Stimulated activated CD8-positive, alpha-beta memory T cell treated with anti-CD3 and anti-CD28 coated beads, Interleukin-2, amount 100 ng/mL, for 48 hours (primary cell): ENCODE measurements at places on chromosomes 6 and 20.

DNA sequence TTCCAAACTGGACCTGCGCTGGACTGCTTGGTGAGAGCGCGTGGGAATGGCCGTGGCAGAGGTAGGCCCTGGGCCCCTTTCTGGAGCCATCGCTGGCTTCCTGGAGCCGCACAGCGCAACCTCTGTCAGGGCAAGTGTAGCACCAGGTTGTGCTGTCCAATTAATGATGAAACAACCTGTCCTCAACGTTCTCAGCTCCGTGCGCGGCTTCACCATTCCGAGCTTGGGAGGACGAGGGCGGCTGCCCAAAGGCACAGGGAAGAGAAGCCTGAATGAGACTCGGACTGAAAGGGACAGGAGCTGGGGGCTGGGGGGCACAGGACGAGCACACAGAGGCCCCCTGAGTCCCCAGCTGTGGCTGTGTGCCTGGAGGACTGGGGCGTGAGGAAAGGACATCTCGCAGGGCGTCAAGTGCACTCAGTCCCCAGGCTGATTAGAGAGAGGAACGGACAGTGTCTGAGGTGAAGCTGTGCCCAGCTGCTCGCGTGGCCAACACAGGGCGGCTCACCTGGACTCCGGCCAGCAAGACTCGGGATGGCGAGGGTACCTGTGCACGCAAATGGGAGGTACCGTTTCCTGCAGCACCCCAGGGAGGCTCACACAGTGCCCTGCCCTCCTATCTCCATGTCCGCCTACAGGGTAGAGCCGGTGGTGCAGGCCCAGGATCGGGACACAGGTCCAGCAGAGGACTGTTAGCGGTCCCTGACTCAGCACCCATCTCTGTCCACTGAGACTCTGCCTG lies 403.3 kb downstream of the TAF4 start:
- no peak for DNase-seq

DNA sequence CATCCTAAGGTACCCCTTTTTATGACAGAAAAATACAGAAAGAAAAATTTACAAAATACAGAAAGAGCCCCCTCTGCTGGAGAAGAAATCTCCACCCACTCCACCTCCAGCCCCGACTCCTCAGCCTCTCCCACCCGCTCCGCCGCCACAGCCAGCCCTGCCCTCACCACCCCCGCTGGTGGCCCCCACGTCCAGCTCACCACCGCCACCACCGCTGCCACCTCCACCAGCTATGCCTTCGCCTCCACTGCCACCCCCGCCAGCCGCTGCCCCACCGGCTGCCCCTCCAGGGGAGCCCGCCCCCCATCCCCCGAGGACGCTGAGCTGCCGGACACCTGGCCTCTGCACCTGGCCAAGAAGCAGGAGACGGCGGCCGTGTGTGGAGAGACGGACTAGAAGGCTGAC lies 17.7 kb downstream of the WFDC2 start:
- DNase-seq, result no peak

GRCh38 chr20:25859649-25860530 lies 163.2 kb upstream of the ZNF337 start:
- peak; percentile 74 for DNase-seq

DNA sequence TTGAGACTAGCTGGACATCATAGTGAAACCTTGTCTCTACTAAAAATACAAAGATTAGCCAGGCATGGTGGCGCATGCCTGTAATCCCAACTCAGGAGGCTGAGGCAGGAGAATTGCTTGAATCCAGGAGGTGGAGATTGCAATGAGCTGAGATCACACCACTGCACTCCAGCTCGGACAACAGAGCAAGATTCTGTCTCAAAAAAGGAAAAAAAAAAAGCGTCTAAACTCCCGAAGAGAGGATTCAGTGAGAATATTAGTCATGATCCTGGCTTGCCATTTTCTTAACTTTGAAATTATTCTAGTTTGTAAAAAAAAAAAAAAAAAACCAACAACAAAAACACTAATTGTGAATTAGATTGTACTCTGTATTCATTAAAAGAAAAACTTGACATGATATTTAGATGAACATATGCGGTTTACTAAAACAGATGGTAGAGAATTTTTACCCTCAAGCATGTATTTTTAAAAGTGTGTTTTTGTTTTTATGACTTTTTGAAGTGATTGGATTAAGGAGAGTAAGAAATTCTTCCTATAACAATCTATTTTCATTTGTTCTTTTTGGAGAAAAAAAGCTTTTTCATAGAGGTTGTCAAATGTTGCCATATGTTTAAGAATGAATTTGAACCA lies 80.7 kb downstream of the UST start:
- DNase-seq, result no peak

GRCh38 chr6:53795340-53795701 lies 516 bp downstream of the LRRC1 start:
- no peak for DNase-seq

DNA sequence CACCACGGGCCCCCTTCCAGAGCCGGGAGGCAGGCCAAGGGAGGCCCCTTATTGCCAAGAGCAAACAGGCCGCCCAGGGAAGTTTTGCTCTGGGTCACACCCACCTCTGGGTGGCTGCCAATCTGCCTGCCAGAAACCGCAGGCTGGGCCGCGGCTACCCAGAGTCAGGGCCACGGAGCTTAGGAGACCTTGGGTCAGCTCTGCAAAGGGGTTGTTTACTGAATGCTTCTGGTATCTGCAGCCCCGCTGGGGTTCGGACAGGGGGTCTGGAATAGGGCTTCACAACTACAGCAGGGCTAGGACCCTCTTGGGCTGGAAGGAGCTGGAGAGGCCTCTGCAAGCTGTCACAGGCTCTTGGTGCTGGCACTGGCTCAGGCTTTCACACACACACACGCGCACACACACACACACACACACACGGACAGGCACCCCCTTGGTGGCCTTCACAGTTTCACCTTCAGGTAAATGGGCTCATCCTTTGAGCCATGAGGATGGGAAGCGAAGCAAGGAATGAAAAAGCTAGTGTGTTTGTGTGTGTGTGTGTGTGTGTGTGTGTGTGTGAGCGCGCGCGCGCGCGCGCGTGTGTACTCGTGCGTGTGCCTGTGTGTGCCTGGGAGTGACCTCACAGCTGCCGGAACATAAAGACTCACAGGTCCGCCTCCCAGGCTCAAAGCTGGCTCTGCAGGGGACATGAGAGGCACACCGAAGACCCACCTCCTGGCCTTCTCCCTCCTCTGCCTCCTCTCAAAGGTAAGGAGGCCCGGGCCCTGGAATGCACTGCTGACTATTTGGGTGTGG lies at the start of gene CCN5:
TSS of gene CCN5 (plus strand) at position 669 of the 798 bp plus-strand sequence. CDS start at position 691, 22 bp downstream.
- no peak for DNase-seq

DNA sequence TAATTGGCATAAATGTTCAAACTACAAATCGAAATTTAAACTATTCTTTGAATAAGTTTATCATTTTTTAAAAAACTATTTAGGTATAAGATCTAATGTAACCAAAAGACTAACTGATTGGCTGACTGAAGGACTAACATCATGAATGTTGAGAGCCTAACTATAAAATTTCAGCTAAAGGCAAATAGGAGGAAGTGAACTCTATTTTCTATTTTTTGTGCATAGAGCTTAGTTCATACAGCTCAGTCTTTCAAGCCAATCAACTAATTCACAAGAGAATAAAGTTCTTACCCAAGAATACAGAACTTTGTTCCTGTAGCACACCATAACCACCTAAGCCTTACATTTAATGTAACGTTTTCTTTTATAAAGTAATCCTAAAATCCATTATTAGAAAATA lies 46.3 kb upstream of the STXBP5 start:
- DNase-seq, result no peak

- DNase-seq, result no peak
Measured at GRCh38 chr20:1034415-1034789, 32.3 kb upstream of the RSPO4 start.

DNA sequence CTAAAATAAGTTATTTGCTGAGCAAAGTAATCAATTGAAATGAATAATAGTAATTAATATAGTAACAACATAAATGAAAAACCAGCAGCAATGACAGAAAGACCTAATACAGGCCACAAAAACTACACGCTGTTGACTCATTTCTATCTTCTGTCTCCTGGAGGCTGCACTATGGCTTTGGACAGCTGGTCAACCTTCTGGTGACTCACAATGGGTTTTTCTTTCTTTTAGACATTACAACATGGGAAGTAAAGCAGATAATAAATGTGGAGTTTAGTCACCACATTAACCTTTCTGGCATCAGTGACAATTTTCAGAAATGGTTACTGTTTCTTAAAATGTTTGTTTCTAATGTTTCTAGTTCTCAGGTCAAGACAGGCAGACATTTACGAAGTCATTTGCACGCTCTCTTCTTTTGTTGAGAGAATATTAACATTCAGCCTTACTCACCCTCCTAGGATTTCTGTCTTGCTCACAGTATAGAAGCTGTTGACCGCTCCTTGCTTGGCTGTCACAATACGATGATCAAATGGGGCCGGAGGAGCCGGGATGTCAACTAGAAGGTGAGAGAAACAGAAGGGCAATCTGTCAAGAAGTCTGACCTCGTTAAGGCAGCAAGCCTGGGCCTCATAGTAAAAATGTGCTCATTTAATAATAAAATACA lies 62.2 kb downstream of the MYLK4 start:
- DNase-seq, result no peak

DNA sequence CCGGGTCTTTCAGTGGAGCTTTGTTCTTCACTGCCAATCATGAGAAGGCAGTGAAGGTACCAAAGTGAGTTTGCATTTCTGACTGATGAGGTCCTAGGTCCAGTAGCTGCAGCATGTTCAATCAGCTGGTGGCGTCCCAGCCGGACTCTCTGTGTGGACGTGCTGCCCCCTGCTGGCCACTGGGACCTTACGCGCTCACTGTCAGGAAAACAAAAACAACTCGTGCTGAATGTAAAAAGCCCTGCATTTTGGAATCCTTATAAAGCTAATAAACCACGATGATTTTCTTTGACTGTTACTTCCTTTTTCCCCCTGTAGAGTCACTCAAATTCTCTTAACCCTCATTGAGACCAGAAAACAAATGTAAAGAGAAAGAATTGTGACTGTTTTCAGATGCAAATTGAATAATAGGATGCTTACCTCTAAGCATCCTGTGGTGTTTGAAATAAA lies 4.9 kb upstream of the CD24 start:
- DNase-seq, result peak; percentile 79

- no peak for DNase-seq
Measured at GRCh38 chr20:5927749-5928462, 22.4 kb downstream of the TRMT6 start.

DNA sequence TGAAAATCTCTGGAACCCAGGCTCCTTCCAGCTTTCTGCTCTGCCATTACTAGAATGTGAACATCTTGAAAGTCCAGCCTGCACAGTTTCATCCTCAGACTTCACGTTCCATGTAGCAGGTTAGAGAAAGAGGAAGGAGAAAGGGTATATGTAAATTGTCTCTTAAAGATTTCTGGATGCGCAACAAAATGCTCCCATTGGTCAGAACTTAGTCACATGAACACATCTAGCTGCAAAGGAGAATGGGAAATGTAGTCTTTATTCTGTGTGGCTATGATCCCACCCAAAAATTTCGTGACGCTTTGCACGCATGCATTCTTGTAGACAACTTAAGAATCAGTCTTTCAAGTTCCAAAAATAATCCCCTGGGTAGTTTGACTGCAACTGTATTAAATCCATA lies 46.4 kb upstream of the CHD6 start:
- DNase-seq, result no peak

DNA sequence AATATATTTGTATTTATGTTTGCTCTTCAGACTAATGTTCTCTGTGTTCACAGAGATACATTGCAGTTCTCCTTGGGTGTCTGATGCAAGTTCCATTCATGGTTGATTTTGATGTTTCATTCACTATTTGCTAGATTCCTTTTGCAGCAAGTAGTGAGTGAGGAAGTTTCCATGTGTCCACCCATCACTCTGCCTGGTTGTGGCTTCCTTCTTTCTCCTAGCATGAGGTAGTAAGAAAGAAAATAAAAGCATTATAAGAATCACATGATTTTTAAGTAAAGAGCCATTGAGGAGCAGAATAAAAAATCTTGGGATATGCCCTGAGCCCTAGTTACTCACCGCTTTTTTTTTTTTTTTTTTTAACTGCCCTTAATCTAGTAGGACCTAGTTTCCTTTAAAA lies 8.7 kb downstream of the SASH1 start:
- no peak for DNase-seq

DNA sequence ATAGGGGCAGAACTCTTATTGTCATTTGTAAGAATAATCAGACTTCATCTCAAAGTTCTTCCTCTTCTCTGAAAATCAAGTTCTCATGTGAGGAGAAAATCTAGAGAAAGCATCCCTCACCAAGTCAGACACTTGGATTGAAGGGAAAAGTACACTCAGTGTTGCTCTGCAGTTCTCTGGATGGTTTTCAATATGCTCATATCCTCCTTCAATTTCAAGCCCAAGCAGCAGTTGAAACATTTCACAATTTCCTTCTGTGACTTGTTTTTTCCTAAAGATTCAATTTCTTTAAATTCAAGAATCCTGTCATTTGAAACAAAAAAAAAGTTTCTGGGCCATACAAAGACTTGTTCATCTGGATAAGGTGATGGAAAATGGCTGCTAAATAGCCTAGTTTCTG lies 140.2 kb upstream of the AHI1 start:
- DNase-seq, result no peak

DNA sequence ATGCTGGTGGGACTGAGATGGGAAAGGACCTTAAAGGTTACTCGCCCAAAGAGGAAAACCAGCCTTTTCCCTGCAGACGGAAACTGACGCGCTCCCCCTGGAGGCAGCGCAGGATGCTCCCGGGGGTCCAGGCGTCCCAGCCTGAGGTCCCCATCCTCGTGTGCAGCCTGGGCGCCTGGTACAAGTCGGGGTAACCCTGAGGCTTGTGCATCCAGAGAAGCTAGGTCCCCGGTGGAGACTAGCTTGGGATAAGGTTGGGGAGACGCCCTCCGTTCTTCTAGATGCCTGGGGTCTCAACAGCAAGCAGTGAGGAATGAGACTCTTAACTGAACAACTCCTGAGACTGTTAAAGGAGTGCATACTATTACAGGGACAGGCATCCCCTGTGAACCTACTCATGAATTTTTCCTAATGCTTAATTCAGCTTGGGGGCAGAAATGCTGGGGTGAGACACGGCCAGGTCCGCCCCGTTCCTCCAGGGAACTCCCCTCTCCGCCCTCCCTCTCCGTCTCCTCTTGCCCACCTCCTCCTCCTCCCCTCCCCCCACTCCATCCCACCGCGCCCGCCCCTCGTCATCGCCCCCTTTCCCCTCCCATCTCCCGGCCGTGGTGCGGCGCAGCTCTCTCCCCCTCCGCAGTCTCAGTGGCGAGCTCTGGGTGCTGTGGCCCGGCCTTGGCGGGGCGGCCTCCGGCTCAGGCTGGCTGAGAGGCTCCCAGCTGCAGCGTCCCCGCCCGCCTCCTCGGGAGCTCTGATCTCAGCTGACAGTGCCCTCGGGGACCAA lies at the start of gene PRSS35:
TSS of gene PRSS35 (plus strand) at position 634 of the 781 bp plus-strand sequence. CDS start 10,908 bp downstream, outside the sequence.
- DNase-seq, result no peak

GRCh38 chr6:25482996-25483395 lies 169.0 kb upstream of the SCGN start:
- DNase-seq, result no peak

- DNase-seq, result no peak
Measured at GRCh38 chr20:38201356-38201755, 36.3 kb upstream of the TGM2 start.

GRCh38 chr20:41436679-41437078 lies 70.1 kb upstream of the EMILIN3 start:
- DNase-seq, result no peak

GRCh38 chr20:17678295-17678694 lies 3.7 kb downstream of the RRBP1 start:
- DNase-seq, result no peak

GRCh38 chr6:62146954-62147853 lies 138.8 kb downstream of the KHDRBS2 start:
- no peak for DNase-seq
